CD8-positive, alpha-beta T cell (primary cell): ENCODE measurements at places on chromosomes 4 and X. TPM values are rescaled to one million over a fixed set of nuclear protein-coding genes. Genes with fewer than 3 reads are reported as not detected.

Gene DCAF8L1
- not detected for total RNA-seq

Gene TKTL2
- not detected for total RNA-seq

Gene TEX13B
- total RNA-seq: not detected

Gene GRIA2
- total RNA-seq: not detected

Gene FGG
- total RNA-seq: not detected

Gene RAB40A
- total RNA-seq: not detected

Gene ZNF732
- not detected for total RNA-seq

Gene TMEM31
- not detected for total RNA-seq

Gene ATOH1
- total RNA-seq: not detected

Gene CENPVL2
- total RNA-seq: not detected

Gene POU3F4
- not detected for total RNA-seq

Gene SSX3
- not detected for total RNA-seq

Gene NLGN3
- total RNA-seq: 5.0 TPM

Gene MAP3K15
- total RNA-seq: 0.14 TPM

Gene CNGA1
- not detected for total RNA-seq

Gene PAGE2B
- total RNA-seq: not detected

Gene CHRDL1
- not detected for total RNA-seq

Gene MAGEC3
- not detected for total RNA-seq
